ENCODE measurements at places on chromosomes 7 and 10.

GRCh38 chr10:106078895-106079576 is 1085.5 kb downstream of the SORCS1 start:
- no peak for DNase-seq

- DNase-seq = no peak
These were observed 28.5 kb downstream of the PRLHR start for GRCh38 chr10:118566911-118567310.

GRCh38 chr10:78783753-78784152 is 285.0 kb upstream of the ZMIZ1 start:
- DNase-seq = no peak

GRCh38 chr7:28551331-28551730 is 139.0 kb downstream of the CREB5 start:
- DNase-seq = no peak

DNA sequence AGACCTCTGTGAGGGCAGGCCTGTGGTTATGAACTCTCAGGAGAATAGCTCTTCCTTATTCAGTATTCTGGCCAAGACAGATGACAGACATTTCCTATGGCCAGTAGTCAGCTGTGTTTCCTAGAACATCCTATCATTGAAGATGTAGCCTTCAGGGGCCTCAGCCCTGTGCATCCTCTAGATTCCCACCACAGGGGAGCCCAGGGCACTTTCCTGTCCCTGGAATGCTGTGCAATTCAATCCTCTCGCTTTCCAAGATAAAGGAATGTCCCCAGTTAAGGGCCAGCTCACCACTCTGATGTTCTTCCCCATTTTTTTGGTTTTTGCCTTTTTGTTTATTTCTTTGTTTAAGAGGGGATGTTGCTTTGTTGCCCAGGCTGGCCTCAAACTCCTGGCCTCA is 578.8 kb upstream of the C7orf33 start:
- no peak for DNase-seq

GRCh38 chr10:22230158-22230833 is 12.5 kb upstream of the EBLN1 start:
- DNase-seq = peak; percentile 15

DNA sequence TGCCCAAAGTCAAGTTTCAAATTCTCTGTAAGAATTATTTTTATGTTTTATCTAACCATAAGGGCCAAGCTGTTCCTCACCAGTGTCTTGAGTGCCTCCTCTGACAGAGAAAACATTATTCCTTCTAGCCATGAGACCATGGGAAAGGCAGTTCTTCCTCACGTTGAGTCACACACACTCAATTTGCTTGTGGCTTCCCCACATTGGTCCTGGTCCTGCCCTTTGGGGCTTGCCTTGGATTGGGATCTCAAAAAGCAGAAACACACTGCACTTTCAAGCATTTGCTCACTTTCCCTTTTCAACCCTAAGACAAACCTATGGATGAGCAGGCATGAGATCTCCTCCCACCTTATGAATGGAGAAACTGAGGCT is 248.3 kb upstream of the IGFBP3 start:
- DNase-seq = no peak

DNA sequence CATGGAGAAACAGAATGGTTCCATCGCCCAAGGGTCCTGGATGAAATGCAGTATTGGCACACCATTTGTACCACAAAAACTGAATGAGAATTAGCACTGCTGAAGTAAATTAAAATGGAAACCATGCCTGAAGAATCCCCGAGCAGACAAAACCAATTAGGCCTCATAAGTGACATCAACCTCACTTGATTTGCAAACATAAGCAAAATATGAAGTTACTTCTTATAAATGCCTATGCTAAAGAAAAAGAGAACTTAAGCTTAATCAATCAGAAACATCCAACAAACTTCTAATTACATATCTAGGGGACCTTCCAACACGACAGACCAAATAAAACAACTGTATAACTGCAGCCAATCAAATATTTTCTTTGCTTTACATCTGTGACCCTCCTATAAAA is 4.4 kb downstream of the FAM3C start:
- no peak for DNase-seq

DNA sequence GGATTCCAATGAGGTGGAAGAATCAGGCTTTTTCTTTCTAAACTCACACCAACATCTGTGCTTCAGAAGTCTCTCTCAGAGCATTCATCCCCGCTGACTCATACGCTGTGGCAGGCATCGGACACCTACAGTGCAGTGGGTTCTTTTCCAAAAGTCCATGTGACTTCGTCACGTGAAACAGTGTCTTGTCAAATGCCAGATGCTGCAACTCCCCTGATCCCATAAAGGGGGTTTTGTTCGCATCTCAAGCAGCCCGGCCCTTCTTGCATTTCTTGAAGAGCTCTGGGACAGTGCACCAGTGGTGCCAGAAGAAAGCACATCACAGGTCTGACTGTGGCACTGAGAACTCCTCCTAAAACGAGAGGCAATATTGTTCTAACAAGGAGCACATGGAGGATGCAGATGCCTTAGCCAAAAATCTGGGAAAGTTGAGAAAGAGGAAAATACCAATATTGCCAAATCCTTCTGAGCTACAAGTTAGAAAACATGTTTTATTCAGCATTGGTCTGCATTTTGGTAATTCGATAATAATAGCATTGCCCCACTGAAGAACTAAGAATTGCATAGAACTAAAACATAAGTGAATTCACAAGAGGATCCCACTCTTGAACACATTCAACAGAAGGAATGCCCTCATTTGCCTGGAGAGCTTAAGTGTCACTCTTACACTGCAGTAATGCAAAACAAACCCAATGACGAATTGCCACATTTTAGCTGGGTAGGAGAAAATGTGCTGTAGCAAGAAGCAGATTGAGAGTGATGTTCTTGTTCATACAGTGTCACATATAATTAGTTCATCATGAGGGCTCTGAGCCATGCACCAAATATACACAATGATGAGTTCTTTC is 204.4 kb downstream of the CXCL12 start:
- DNase-seq = no peak

GRCh38 chr7:80643336-80643915 is 5.0 kb downstream of the CD36 start:
- no peak for DNase-seq

- DNase-seq = no peak
These were observed 103.9 kb upstream of the LRRC4 start for GRCh38 chr7:128135159-128135514.

- DNase-seq = no peak
These were observed 6.8 kb upstream of the TAS2R60 start for GRCh38 chr7:143436325-143436946.

DNA sequence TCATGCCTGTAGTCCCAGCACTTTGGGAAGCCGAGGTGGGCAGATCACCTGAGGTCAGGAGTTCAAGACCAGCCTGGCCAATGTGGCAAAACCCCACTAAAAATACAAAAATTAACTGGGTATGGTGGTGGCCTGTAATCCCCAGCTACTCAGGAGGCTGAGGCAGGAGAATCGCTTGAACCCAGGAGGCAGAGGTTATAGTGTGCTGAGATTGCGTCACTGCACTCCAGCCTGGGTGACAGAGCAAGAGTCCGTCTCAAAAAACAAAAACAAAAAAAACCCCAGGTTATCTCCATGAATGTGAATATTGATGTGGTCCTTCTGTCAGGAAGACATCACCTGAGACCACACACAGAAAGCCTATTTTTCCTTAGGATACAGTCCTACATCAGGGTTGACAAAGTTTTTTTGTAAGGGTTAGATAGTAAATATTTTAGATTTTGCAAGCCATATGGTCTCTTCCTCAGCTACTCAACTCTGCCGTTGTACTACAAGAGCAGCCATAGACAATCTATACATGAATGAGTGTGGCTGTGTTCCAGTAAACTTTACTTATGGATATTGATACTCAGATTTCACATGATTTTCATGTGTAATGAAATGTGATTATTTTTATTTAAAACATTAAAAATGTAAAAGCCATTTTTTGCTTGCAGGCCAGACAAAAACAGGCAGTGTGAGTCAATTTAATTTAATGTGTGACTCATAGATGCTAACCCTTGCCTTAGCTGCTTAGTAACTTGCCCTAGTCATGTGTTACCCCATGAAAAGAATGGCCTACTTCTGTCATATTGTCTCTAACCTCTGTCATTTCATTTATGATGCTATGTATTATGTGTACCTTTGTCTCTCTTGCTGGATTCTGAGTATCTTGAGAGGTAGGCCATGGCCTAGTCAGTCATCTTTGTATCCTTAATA is 78.1 kb downstream of the TPST1 start:
- DNase-seq = no peak

- no peak for DNase-seq
These were observed 72.4 kb upstream of the LRRC4 start for GRCh38 chr7:128103498-128104107.

DNA sequence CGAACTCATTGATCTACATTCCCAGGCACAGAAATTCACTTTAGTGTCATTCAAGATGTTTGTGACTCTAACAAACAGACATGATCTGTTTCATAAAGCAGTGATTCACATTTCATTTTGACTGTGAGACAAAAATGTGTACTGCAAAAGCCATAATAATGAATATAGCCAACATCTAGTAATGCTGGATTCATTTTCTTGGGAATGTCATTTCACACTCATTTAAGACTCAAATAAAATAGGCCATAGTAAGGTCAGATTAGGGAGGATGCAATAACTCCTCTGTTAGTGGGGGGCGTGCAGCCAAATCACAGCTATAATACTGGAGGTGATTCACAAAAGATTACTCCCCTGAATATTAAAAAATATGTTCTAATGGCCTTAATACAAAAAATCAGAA is 566.6 kb upstream of the ZWINT start:
- no peak for DNase-seq

GRCh38 chr7:50822706-50823105 is 40.0 kb upstream of the GRB10 start:
- DNase-seq = no peak

GRCh38 chr10:89695307-89695706 is 6.1 kb upstream of the KIF20B start:
- DNase-seq = no peak

DNA sequence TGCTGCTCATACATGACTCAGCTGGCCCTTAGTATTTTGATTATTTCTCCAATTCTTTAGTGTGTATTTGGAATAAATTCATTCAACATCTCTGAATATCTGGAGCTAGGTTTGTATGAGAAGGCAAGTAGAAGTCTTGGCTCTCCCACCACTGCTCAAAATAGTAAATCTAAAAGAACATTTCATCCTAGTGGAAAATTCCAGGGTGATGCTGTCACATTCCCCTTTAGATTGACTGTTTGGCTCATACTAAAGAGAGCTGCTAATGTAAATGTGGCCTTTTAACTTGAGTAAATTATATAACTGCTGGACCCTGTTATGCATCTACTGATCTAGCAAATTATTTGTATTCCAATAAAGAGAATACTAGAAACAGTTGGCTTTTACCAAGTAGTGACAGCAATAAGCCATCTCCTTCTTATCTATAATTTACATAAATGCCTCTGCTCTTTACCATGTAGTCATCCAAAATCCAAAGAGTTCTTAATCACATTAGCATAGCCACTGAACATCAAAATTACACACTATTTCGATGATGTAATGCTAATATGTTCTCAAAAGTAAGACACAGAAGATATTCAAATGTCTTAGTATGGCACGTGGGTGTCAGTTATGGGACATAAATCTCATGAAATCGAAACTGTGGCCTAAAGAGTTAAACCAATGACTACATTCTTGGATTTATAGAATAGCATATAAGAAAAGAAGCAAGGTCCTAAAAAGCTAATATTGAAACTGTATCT is 86.9 kb upstream of the KCND2 start:
- no peak for DNase-seq

GRCh38 chr10:71854031-71854430 is 3.0 kb upstream of the PSAP start:
- no peak for DNase-seq

DNA sequence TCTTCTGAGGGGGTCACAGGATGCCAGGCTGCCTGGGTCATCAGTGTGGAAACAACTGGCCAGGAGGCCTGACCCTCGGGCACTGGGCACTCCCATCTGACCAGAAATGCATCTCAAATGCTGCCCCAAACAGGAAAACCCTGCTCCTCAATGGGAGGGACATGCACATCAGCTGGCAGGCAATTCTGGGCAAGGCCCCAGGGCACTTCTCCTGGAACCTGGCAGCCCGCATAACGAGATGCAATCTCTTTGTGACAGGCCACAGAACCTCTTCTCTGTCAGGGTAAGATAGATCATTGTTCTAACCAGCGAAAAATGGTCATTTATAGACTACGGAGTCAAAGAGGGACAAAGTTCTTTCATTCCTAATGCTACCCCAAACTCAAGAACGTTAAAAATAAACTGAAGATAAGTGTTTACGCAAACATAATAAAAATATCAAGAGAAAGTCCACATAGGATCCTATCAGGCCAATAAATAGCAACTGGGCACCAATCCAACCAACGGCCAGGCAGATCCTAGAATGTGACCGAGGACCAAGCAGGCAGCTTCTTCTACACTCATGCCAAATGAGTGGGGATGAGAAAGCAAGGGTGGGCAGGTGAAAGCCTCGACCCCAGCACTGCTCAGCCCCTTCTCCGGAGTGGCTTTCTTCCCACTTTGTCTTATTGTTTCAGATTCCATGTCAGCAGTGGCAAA is 212.3 kb downstream of the TCERG1L start:
- no peak for DNase-seq

- no peak for DNase-seq
These were observed 53.8 kb downstream of the PARP12 start for GRCh38 chr7:140008755-140009610.

GRCh38 chr10:44936314-44936975 is 23.2 kb upstream of the RASSF4 start:
- no peak for DNase-seq

- DNase-seq = no peak
These were observed 59.5 kb upstream of the PRKG1 start for GRCh38 chr10:51014680-51015389.

DNA sequence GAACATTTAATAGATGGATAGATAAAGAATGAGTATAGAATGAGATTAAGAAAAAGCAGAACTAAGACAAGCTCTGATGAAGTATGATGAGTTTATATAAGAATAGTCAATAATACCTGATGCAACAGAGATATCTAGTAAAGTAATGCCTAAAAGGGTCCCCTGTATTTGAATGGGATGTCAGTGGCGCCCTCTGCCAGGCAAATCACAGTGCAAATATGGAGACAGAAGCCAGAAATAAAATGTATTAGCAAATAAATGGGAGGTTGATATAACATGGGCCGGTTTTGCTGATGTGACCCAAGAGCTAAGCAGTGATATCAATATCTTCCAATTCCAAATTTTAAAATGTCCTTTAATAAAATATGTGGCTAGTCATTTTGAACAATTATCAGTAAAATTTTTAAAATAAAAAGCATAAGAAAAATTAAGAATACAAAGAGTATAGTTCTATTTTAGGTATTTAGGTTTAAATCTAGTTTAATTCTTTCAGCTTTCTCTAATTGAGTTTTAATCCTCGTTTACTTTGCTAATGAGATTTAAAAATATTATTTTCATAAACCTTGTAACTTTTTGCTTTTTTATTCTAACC is 62.6 kb downstream of the ADK start:
- peak; percentile 36 for DNase-seq

GRCh38 chr10:5840314-5841307 is 27.4 kb upstream of the GDI2 start:
- no peak for DNase-seq

- DNase-seq = no peak
These were observed 186.2 kb downstream of the MACC1 start for GRCh38 chr7:20030915-20031362.

Data from effector CD4-positive, alpha-beta T cell (primary cell).